ENCODE measurements at places on chromosomes 2 and 18. TPM values are rescaled to one million over a fixed set of nuclear protein-coding genes. Genes with fewer than 3 reads are reported as not detected.

The SLC9A2 gene
- polyA plus RNA-seq, result not detected

The EML6 gene
- 0.40 TPM for polyA plus RNA-seq

The FBXO48 gene
- polyA plus RNA-seq, result 0.91 TPM

The IL37 gene
- polyA plus RNA-seq, result not detected

The ASPRV1 gene
- polyA plus RNA-seq, result 1.1 TPM

The OTX1 gene
- 0.07 TPM for polyA plus RNA-seq

The BARD1 gene
- polyA plus RNA-seq, result 2.7 TPM

The PAX3 gene
- not detected for polyA plus RNA-seq

- DNase-seq, result no peak
Measured at GRCh38 chr2:76008001-76008702, 297.4 kb upstream of the GCFC2 start.

GRCh38 chr2:41283079-41283775 lies 764.6 kb upstream of the PKDCC start:
- DNase-seq, result no peak

- no peak for DNase-seq
Measured at GRCh38 chr18:7133181-7133580, 15.6 kb upstream of the LAMA1 start.

GRCh38 chr2:45935791-45936622 lies 284.5 kb downstream of the PRKCE start:
- peak; percentile 93 for DNase-seq

- no peak for DNase-seq
Measured at GRCh38 chr2:16331772-16332171, 333.9 kb downstream of the CYRIA start.

DNA sequence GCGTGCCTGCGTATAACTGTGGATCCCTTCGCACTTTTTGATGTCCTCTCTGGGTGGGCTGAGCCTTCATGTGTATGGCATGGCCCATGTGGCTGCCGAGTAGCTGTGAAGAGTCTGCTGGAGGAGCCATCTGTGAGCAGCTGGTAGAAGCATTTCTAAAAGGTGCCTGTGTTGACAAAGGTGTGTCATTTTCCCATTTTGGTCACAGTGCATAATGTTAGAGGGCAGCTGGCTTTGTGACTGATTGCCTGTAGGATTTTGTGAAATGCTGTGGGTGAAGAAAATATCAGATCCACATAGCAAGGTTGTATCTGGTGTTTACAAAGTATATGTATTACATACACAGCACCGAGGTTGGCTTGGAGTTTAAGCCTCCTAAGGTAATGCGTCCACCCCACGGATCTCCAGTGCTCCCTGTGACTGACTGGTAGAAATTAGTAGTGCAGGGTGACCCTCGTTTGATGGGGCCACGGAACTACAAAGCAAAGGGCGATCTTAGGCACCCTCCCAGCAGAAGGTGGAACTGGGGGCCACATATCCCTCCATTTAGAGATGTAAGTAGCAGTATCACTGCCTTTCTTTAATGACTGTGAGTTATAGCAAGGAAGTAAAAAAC lies 16.5 kb downstream of the GATA6 start:
- DNase-seq, result no peak

DNA sequence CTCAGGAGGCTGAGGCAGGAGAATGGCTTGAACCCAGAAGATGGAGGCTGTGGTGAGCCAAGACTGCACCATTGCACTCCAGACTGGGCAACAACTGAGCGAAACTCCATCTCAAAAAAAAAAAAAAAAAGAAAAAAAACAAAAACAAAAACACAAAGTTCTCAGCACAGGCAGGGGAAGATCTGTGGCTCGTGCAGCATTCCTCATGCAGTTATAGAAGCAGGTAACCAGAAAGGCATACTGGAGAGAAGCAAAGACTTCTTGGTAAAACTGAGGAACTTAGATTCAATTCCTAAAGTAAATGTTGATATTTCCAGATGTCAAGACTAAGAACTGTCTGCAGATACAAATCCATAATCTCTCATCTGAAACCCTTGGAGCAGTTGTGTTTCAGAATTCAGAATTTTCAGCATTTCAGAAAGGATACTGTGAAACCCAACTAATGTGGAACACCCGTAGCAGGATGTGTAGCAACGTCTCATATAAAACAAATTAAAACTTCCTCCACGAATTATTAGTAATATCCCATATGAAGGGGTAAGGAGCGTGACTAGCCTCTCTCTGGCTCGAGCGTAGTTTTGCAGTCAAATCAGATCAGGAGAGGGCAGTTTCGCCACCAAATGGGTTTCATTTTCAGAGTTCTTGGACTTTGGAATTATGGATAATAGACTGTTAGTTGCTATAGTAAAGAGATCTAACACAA lies 13.2 kb upstream of the SLC25A52 start:
- DNase-seq, result no peak

GRCh38 chr2:212076456-212076855 lies 462.1 kb downstream of the ERBB4 start:
- no peak for DNase-seq

- DNase-seq, result no peak
Measured at GRCh38 chr2:194054313-194054712, 1602.7 kb upstream of the SLC39A10 start.

DNA sequence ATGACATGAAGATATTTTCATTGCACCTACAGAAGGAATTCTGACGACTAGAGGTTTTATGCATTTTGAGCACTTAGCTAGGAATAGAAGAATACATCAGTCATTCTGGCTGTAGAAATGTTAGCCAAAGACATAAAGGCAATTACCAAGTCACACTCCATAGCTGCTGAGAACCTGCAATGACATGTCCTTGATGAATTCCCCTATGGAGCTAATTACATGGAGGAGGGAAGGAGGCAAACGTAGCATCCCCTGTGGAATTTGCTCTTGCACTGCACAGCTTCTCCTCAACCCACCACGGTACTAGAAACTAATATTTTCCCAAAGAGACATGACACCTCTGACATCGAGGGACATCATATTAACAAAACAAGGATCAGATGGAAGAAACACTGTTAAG lies 174.0 kb upstream of the SESTD1 start:
- DNase-seq, result no peak

GRCh38 chr2:66427300-66427699 lies 7.6 kb upstream of the MEIS1 start:
- DNase-seq, result no peak

DNA sequence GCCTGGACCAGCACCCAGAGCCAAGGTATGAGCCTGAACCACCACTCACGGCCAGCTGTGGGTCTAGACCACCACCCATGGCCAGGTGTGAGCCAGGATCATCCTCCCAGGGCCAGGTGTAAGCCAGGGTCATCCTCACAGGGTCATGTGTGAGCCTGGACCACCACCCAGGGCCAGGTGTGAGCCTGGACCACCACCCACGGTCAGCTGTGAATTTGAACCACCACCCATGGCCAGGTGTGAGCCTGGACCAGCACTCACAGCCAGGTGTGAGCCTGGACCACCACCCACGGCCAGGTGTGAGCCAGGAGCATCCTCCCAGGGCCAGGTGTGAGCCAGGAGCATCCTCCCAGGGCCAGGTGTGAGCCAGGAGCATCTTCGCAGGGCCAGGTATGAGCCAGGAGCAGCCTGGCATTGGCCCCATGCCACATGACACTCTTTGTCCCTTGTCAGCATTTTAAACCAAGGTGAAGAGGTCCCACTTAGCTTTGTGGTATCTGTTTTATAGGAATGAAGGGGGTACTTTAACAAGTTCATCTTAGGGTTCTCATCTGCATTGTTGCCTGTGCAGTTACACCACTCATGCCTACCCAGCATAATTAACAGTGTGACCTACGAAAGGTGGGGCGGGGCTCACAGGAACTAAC lies 71.2 kb downstream of the AGAP1 start:
- DNase-seq, result no peak

GRCh38 chr2:187093771-187094412 lies 244.9 kb upstream of the ZSWIM2 start:
- DNase-seq, result no peak
